Amygdala (tissue), 56 donors: ENCODE measurements at places on chromosomes 16 and 17.

DNA sequence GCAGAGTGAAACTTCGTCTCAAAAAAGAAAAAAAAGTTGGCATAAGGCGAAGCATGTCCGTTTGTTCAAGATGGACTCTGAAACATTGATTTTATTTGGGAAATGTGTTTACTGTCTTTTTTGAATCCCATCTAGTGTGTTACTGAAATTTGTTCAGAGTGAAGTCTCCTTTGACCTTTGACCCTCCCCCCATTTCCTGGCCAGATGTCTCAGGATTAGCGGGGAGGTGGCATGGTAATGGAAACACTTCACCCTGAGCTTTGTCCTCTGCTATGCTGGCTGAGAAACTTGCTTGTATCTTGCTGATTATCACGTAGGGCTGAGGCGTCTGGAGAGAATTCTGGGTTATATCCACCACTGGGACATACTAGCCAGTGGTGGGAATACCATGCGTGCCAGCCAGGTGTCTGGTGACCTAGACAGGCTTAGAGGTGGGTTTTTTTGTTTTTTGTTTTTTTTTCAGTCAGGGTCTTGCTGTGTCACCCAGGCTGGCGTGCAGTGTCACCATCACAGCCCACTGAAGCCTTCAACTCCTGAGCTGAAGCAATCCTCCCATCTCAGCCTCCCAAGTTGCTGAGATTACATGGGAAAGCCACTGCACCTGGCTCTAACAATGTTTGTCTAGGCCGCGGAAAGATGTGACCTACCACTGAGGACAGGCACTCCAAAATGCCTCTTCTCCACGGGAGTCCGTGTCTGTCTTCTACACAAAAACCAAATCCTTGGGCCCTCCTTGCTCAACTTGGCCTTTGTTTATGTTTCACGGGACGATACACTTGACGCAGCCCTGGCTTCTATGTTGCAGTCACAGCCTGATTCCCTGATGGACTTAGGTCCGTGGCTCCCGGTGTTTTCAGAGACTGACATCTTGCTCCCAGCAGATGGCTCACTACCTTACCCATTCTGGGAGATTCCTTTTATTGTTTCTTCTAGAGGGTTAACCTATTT is 6.6 kb upstream of the GALK1 start:
- DNase-seq: no peak

DNA sequence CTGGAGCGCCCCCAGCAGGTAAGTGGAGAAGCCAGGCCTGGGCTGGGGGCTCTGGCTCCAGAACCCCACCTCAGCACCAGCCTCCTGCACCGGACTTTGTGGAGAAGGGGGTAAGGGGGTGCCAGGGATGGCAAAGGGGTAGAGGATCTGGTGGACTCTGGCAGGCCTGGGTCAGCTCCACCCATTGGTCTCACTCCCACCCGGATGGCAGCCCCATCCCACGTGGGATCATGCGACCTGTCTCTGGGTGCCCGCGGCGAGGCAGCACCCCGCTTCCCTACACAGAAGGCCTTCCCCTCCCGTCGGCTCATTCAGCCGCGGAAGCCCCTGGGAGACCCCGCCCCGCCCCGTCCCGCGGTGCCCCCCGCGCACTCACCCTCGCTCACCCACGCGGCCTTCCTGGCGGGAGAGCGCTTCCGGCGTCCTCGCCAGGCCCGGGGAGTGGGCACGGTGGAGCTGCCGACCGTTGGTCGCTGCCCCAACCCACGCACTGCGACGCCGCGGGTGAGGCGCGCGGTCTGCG is 498 bp upstream of the PLEKHG4 start:
- DNase-seq: peak; percentile 1

GRCh38 chr16:81324808-81325207 is 10.0 kb downstream of the GAN start:
- no peak for DNase-seq

DNA sequence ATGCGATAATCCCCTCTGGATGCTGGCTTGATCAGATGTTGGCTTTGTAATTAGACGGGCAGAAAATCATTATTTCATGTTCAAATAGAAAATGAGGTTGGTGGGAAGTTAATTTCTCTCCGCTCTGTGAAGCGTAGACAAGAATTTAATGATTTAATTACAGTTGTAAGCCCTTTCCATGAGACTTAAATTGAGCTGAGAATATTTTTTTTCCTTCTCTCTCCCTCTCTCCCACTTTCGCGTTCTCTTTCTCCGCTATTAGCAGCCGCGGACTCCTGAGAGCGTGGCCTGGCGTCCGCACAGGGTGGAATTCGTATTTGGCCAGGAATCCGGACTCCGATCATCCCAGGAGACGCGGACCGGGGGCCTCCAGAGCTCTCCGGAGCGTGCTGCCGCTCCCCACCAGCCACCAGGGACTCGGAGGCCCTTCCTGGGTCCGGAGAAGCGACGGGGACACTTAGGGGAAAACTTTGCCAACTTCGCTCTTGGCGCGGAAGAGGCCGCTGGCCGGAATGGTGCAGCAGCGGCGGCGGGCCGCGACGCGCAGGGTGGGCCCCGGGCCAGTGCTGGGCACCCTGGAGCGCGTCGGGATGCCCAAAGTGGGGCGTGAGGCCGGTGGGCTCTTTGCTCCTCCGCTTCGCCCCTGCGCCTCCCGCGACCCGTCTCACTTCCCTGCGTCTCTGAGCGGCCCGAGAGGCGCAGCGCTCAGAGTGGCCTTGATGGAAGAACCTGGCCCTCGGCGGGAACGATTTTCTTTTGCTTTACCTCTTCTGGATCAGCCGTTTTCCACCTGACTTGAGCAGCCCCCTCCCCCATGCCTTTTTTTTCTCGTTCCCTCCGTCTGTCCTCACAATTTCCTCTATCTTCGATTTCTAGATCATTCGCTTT is 3.6 kb upstream of the IRX3 start:
- no peak for DNase-seq

DNA sequence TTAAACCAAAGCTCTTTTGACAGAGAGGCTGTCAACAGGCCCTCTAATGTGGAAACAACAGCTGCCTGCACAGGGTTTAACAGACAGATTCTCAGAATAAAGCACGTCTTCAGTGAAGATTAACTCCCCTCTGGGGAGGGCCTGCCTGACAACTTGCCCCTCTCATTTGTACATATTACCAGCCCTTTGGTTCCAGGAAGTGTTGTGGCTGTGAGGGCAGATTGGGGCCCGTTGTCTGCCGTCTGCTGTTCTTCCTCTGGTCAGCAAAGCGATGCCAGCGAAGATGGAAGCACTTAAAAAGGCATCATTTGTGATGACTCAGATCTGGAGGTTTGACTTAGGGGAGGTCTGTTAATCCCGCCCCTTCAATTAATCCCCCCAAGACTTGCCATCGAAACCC is 177.0 kb upstream of the IRX6 start:
- DNase-seq: no peak

GRCh38 chr17:46163316-46163715 is 29.9 kb downstream of the KANSL1 start:
- DNase-seq: no peak

DNA sequence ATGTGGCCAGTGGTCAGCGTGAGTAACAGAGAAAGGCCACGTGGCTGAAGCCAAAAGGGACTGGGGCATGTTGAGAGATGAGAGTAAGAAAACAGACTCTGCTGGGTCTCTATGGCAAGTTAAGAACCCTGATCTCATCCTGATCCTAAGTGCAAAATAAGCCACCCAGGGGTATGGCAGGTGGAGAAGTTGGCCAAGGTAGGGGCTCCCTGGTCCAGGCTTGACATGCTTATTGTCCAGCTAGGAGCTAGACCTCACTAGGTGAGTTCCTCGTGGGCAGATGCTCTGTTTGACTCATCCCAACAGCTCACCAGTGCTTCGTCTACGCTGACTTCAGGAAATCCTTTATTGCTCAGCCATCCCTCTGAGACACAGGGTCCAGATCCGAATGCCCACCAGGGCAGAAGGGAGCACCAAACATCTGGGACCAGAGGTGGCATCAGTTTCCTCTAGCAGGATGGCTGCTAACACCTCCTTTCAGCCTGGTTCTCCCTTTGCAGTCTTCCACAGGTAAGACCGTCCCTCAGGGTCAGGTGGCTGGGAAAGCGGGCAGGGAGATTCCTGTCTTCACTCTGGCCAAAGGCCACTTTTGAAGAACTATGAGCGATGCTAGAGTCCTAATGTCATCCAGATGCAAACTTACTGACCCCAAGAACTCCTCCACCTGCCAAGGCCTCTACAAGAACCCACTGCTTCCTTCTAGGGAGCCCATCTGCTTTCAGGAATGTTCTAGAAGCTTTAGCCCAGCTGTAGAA is 99.5 kb downstream of the CDYL2 start:
- DNase-seq: no peak

DNA sequence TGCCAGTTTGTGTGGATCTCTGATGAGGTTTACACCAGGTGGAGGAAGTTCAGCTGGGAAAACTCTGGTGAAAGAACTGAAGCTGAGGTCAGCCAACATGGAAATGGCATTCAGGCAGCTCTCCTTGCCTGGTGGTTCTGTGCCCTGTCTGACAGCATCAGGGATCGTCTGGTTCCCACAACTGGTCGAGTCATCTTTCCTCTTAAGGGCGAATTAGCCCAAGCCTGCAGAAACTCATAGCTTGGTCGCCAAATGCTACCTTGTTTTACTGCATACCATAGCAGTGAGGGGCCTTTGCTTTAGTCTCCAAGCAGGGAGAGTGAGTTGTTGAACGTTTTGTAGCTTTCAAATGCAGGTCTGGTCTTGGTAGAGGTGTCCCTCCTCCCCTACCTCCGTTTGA is 7.2 kb downstream of the PLCG2 start:
- no peak for DNase-seq

DNA sequence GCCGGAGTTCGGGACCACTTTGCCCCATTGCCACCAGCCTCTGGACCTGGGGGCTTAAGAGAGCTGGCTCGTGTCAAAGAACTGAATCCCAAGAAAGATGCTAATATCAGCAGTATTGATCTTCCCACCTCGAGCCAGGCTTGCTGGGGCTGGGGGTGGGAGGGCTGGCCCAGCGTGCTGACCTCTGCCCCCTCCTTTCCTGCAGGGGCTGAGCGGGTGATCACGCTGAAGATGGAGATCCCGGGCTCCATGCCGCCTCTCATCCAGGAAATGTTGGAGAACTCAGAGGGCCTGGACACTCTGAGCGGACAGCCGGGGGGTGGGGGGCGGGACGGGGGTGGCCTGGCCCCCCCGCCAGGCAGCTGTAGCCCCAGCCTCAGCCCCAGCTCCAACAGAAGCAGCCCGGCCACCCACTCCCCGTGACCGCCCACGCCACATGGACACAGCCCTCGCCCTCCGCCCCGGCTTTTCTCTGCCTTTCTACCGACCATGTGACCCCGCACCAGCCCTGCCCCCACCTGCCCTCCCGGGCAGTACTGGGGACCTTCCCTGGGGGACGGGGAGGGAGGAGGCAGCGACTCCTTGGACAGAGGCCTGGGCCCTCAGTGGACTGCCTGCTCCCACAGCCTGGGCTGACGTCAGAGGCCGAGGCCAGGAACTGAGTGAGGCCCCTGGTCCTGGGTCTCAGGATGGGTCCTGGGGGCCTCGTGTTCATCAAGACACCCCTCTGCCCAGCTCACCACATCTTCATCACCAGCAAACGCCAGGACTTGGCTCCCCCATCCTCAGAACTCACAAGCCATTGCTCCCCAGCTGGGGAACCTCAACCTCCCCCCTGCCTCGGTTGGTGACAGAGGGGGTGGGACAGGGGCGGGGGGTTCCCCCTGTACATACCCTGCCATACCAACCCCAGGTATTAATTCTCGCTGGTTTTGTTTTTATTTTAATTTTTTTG is 8.5 kb downstream of the GJD3 start:
- DNase-seq: no peak

DNA sequence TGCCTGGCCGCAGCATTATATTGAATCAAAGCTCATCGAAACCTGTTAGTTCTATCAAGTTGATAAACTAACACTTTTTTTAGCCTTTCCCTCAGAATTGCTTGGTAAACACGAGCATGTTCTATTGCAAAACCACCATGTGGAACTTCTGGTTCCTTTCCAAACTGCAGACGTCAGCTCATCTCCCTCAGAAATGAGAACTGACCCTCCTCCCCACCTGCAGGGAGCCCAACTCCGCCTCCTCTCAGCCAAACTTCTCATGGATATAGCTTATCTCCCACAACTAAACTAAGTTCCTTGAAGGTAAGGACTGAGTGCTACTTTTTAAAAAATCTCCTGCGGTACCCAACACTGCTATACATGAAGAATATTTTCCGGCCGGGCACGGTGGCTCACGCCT is 6.7 kb downstream of the SHMT1 start:
- DNase-seq: peak; percentile 46

- no peak for DNase-seq
Measured at GRCh38 chr17:4514206-4514605, 15.5 kb downstream of the SPNS2 start.

DNA sequence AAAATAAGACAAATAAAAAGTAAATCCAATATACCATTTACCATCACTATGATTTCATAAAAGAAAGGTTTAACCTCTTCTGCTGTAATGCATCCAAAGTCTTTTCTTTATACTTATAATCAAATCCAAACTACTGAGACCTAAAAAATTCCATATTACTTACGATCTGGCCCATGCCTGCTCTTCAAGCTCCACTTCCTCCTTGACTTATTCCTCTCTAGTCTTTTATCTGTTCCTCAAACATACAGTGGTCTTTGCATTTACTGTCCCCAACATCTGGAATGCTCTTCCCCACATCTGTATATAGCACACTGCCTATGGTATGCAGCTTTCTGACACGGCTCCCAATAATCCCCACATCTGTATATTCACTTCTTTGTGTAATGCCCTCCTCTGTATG is 33.8 kb downstream of the PCTP start:
- no peak for DNase-seq

- no peak for DNase-seq
Measured at GRCh38 chr17:7893187-7893880, 4.7 kb downstream of the CHD3 start.
